Activated naive CD4-positive, alpha-beta T cell treated with anti-CD3 and anti-CD28 coated beads for 36 hours (primary cell): ENCODE measurements at places on chromosomes 2 and 18. TPM values are rescaled to one million over a fixed set of nuclear protein-coding genes. Genes with fewer than 3 reads are reported as not detected.

The MYL12A gene
- total RNA-seq: 328 TPM

The IMPACT gene
- 19.4 TPM for total RNA-seq

The SERPINB12 gene
- not detected for total RNA-seq

The MAP2 gene
- 0.67 TPM for total RNA-seq

The CROCC2 gene
- not detected for total RNA-seq

The COL4A3 gene
- not detected for total RNA-seq

The METAP1D gene
- total RNA-seq: 3.4 TPM

The RFX8 gene
- total RNA-seq: 0.64 TPM

The CCBE1 gene
- total RNA-seq: not detected

The TTL gene
- 21.3 TPM for total RNA-seq

The C2orf66 gene
- total RNA-seq: not detected

The SSB gene
- total RNA-seq: 129 TPM

- peaks cover 17% of the 10 kb centered on the region for H3K36me3 ChIP-seq
- no peak overlapping the region for H3K4me3 ChIP-seq
- H3K27me3 ChIP-seq: no peaks in the 10 kb centered on the region
- no peaks in the 10 kb centered on the region for H3K4me1 ChIP-seq
- no peak overlapping the region for H3K27ac ChIP-seq
Measured at GRCh38 chr2:39452396-39452795, 15.3 kb upstream of the MAP4K3 start.

DNA sequence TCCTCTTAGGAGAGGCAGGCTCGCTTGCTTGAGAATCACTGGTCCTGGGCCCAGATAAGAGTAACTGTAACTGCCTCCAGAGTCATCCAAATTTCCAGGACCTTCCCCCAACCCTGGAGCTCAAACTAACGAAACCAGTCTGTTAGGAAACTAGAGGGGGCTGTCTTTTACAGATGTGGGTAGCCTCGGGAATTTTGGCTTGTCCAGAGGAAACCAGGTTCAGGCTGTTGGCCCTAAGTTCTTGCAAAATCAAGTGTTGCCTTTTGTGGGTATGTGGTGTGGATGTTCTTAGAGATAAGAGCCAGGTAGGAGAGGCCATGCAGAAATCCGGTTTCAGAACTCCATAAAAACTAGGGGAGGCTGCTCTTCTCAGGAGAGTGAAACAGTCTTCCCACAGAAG, 125.0 kb upstream of the DLX2 start:
- no peak overlapping the region for H3K4me3 ChIP-seq
- H3K27me3 ChIP-seq: no peaks in the 10 kb centered on the region
- peaks cover 28% of the 10 kb centered on the region for H3K4me1 ChIP-seq
- H3K36me3 ChIP-seq: no peaks in the 10 kb centered on the region
- no peak for DNase-seq

- H3K4me3 ChIP-seq: peak overlapping the region; percentile 47
- peak; percentile 26 for DNase-seq
- H3K4me1 ChIP-seq: peaks cover 80% of the 10 kb centered on the region
Measured at GRCh38 chr2:197152451-197153228, 157.9 kb downstream of the ANKRD44 start.

- H3K27me3 ChIP-seq: no peaks in the 10 kb centered on the region
- H3K36me3 ChIP-seq: no peaks in the 10 kb centered on the region
- no peak overlapping the region for H3K27ac ChIP-seq
- DNase-seq: no peak
Measured at GRCh38 chr2:188394931-188395472, 103.3 kb downstream of the GULP1 start.

DNA sequence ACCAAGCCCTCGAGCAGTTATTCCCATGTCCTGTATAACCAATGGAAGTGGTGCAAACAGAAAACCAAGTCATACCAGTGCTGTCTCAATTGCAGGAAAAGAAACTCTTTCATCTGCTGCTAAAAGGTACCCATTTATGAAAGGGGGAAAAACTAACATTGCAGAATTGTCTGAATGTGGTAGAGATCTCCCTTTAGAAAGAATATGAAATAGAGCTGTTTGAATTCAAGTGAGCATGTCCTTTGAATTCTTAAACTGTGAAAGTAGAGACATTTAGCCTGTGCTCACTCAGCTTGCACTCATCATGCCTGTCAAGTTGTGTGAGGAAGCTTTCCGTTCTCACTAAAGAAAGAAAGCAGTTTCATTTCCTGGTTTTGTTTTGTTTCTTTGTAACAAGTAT, 87.4 kb downstream of the EML4 start:
- H3K36me3 ChIP-seq: peaks cover 12% of the 10 kb centered on the region
- H3K4me1 ChIP-seq: peaks cover 44% of the 10 kb centered on the region
- peak overlapping the region; percentile 54 for H3K27ac ChIP-seq
- DNase-seq: peak; percentile 26

DNA sequence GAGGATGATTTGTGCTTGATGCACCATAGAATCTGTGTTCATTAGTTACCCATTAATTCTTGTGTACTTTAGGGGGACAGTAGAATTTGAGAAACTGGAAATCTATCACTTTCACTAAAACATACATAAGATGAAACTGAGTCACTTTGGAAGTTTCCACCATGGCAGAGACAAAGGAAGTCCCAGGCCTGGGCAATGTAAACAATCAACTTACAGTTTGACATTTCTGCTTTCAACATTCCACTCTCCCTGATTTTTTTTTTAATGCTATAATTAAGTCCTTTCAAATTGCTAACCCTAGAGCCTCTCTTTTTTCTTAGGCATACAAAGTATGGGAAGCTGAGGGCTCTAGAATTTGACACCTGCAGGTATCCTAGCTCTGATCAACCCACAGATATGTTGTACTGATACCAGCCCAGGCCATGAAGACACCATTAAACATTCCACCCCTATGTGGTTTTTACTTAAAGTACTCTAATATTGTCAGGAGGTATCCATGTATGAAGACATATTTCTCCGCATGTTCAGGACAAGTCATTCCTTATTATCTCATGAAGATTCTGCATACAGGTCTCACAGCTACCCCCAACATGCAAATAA, 88.5 kb upstream of the GLS start:
- H3K4me1 ChIP-seq: peaks cover 51% of the 10 kb centered on the region
- H3K36me3 ChIP-seq: no peaks in the 10 kb centered on the region
- H3K27me3 ChIP-seq: no peaks in the 10 kb centered on the region
- no peak for DNase-seq

GRCh38 chr2:11043245-11043644, 112.0 kb upstream of the SLC66A3 start:
- no peaks in the 10 kb centered on the region for H3K36me3 ChIP-seq
- H3K27ac ChIP-seq: no peak overlapping the region
- no peaks in the 10 kb centered on the region for H3K4me1 ChIP-seq
- peaks cover 19% of the 10 kb centered on the region for H3K27me3 ChIP-seq

- no peak for DNase-seq
- H3K4me1 ChIP-seq: no peaks in the 10 kb centered on the region
- no peak overlapping the region for H3K27ac ChIP-seq
- H3K4me3 ChIP-seq: no peak overlapping the region
Measured at GRCh38 chr2:37489041-37489456, 144.6 kb downstream of the QPCT start.

DNA sequence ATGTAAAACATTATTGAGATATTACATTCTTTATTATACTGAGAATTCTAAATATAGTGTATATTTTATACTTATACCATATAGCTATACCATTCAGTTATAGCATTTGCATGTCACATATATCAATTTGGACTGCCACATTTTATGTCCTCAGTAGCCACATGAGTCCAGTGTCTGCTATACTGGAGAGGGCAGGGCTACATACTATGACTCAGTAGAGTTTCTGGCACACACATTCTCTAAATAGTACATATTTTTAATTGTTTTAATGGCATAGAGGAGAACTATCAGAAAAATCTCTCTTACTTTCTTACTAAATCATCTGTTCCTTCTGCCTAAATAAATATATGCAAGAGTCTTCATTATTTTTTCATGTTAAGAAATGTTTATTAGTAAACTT, 55.4 kb upstream of the COL5A2 start:
- H3K27ac ChIP-seq: no peak overlapping the region
- peaks cover 31% of the 10 kb centered on the region for H3K4me1 ChIP-seq
- no peak overlapping the region for H3K4me3 ChIP-seq
- no peaks in the 10 kb centered on the region for H3K36me3 ChIP-seq

- DNase-seq: no peak
- no peaks in the 10 kb centered on the region for H3K27me3 ChIP-seq
- no peaks in the 10 kb centered on the region for H3K4me1 ChIP-seq
- no peak within 1 kb of the TSS for H3K27ac ChIP-seq
- no peak within 1 kb of the TSS for H3K4me3 ChIP-seq
- H3K36me3 ChIP-seq: no peaks in the 10 kb centered on the region
Measured at GRCh38 chr2:88127888-88128653, at the start of gene FABP1. FABP1 (minus strand) TSS chr2:88128062; CDS start chr2:88128017, 45 bp downstream.

GRCh38 chr18:24959051-24959476, 392.9 kb downstream of the ZNF521 start:
- DNase-seq: no peak
- no peaks in the 10 kb centered on the region for H3K4me1 ChIP-seq
- H3K27me3 ChIP-seq: no peaks in the 10 kb centered on the region
- no peak overlapping the region for H3K27ac ChIP-seq

DNA sequence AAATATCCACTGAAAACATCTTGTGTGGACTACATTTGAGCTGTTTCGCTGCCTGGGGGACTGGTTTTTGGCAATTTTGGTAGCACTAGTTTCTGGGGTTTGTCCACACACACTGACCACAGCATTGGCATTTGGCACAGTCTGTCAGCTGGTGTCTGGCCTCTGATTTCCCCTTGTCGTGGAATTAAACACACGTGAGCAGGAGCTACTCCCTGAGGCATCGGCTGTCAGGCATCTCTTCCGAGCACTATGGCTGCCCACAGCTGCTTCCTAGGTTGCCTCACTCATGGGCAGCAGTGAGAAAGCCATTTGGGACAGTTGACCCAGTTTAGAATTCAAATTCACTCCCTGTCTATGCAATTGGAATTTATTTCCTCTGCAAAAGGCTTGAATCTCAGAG, 46.8 kb upstream of the FZD5 start:
- DNase-seq: no peak
- no peak overlapping the region for H3K27ac ChIP-seq

DNA sequence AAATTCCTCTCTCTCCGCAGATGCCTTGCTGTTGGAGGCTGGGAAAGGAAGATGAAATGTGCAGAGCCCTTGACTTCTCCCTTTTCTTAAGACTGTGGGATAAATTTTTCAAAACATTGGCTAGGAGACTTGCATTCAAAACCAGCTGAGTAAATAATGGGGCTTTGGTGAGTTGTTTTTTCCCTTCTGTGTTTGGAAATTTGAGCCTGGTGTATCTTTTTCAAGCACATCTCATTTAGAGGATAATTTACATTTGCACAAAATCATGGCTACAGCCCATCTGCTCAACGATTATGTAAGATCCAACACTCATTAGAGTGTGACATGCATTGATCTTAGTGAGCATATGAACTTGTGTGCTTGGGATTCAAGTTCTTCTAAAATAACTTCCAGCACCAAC, 112.1 kb upstream of the ATP8B1 start:
- H3K27me3 ChIP-seq: peaks cover 12% of the 10 kb centered on the region
- H3K4me3 ChIP-seq: no peak overlapping the region
- H3K4me1 ChIP-seq: peaks cover 10% of the 10 kb centered on the region

GRCh38 chr2:236592821-236593220, 23.2 kb downstream of the ACKR3 start:
- H3K4me3 ChIP-seq: no peak overlapping the region
- H3K36me3 ChIP-seq: no peaks in the 10 kb centered on the region

DNA sequence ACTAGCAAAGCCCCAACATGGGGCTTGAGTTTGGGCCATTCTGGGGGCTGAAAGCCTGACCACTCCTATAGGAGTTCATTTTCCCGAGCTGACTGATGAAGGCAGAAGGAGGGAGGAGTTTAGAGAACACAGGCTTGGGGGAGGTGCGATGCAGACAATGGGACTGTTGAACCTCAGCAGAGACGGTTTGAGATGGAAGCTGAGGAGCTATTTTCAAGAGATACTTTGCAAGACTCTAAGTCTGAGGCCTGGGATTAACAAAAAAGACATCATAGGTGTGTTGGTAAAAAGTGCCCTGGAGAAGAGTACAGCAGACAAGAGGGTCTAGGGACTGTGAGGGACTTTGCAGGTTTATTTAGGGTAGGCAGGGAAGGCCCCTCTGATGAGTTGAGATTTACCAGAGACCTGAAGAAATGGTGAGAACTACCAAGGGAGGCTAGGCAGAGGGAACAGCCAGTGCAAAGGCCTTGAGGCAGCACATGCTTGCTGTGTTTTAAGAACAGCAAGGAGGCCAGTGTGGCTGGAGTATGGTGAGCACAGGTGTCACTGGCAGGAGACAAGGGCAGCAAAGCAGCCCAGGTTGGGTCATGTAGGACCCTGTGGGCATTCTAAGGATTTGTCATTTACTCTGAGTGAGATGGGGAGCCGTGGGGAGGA, 31.6 kb downstream of the PCBP1 start:
- H3K27ac ChIP-seq: peak overlapping the region; percentile 1
- H3K27me3 ChIP-seq: no peaks in the 10 kb centered on the region
- H3K36me3 ChIP-seq: peaks cover 4% of the 10 kb centered on the region

DNA sequence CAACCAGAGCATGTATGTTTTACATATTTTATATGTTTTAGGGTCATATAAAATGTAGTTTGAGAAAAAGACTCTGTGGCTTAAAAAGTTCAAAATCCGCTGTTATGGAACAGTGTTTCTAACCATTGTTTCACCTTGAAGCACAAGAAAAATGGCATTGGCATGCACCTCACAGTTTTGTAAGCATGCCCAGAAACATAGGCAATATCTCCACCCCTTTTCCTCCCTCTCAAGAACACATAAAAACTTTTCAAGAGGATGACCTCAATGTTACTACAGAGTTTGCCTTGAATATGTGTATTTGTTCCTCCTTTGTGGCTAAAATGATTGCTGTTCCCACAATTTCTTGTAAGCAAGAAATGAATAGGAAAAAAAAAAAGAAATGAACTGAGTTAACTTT, 29.3 kb upstream of the SLC40A1 start:
- no peak for DNase-seq
- H3K27me3 ChIP-seq: no peaks in the 10 kb centered on the region
- no peak overlapping the region for H3K27ac ChIP-seq
- H3K4me1 ChIP-seq: peaks cover 2% of the 10 kb centered on the region
- no peaks in the 10 kb centered on the region for H3K36me3 ChIP-seq

GRCh38 chr2:144411473-144411872, 108.4 kb downstream of the ZEB2 start:
- H3K4me3 ChIP-seq: no peak overlapping the region
- no peak for DNase-seq
- no peaks in the 10 kb centered on the region for H3K36me3 ChIP-seq
- H3K27ac ChIP-seq: no peak overlapping the region
- peaks cover 17% of the 10 kb centered on the region for H3K4me1 ChIP-seq
- H3K27me3 ChIP-seq: peaks cover 5% of the 10 kb centered on the region
